ENCODE measurements at places on chromosomes 16 and 17.

GRCh38 chr17:37117373-37118142 is 168.8 kb downstream of the AATF start:
- no peak for DNase-seq

DNA sequence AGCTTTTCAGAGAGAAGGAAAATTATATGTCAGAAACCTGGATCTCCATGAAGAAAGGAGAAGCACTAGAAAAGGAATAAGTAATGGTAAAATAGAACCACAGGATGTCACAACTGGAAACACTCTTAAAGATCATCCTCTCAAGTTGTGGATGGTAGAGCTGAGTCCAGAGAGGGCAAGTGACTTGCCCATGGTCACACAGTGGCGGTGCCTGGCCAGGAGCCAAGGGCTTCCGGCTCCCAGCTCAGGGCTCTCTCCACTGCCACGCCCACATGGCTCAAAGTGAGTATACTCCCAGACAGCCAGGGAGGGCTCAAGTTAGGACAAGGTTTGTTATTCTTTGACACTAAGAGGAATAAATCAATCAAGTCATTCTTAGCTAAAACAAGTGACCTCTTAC is 159.8 kb downstream of the COPRS start:
- DNase-seq, result no peak

DNA sequence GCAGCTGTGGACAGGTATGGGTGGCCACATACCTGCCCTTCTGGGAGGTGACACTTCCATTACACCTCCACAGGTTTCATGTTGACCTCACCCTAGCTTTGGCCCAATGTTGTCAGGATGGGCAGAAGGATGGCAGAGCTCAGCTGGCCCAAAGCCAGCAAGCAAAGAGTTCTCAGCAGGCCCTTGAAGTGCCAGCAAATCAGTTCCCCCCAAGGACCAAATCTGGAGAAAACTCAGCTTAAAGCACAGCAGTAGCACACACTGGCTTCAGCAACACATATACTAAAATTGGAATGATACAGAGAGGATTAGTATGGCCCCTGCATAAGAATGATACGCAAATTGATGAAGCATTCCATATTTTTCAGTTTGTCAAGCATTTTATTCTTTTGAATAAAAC is 13.4 kb downstream of the ARL4D start:
- DNase-seq, result no peak

- no peak for DNase-seq
These were observed 1.1 kb downstream of the PGAP6 start for GRCh38 chr16:380762-381011.

GRCh38 chr16:90044111-90044551 is 24.9 kb upstream of the DBNDD1 start:
- no peak for DNase-seq

DNA sequence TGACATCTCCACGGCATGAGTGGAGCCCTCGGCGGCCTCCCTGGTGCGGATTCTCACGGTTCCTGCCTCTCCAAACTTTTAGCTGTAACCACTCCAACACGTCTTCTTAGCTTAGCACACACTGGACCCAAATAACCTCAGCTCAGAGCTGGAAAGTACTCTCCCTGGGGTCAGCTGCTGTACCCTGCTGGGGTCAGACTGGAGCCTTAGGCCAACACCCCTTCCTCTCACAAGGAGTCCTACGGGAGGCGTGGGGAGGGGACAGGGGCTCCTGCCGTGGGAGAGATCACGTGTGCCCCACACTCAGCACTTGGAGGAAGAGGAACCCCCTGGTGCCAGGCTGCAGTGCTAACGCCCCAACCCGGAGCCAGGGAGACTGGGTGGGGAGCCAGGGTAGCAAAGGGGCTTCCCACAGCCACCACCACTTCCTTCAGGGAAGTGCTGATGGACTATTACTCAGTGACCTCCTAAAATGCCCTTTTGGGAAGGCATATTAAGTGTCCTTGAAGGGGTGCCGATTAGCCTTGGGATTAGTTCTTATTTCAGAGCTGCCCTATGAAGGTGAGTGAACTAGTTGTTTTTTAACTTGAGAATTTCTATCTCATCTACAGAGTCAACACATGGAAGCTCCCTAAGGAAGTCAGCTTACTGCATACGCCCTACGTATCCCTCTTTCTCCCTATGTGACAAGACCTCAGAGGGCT is 124.0 kb downstream of the HIC1 start:
- DNase-seq, result no peak

DNA sequence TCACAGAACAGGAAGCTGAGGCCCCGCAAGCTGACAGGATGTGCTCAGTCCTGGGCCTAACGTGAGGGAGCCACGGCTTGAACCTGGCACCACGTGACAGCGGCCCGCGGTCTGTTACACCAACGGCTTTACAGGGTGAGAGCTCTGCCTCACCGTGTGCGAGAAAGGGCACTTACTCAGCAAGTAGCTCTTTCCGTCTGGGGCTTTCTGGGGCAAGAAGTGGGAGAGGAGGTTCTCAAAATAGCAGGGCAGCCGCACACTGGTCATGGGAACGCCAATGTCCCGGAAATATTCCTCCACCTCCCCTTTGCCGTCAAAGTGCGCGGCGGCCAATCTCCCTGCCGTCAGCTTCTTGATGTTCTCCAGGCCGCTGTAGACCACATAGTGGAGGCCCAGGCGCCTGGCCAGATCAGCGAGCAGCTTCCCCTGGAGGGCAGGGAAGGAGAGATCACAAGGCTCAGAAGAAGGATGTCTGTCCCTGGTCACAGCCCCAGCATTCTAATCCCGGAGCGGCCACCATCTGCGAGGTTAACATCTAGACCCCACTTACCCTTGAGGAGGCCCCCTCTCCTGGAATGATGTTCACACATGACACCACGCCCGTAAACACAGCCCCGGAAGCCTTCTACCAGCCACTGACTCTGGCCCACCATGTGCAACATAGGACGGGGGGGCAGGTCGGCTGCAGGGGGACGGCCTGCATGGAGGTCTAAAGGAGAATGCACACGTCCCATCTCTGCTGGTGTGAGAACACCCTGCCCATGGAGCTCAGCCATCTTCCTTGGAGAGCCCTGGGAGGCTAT is 8.2 kb downstream of the NMRAL1 start:
- DNase-seq, result no peak

DNA sequence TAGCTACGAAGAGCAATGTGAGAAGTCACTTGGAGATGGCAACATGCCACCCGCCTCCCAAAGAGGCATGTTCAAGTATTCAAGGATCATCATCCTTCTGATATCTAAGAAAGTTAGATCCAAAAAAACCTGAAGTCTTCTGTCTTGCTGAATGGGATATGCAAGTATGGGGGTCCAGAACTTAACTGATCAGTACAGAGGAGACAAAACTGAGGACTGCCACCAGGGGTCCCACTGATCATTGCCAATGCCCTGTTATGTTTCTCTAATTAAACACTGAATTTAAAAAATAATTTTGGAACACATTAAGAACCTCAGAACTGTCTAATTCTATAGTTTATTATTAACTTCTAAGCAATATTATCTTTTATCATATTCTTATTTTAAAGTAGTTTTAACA is 99.7 kb downstream of the CDH8 start:
- DNase-seq, result no peak

DNA sequence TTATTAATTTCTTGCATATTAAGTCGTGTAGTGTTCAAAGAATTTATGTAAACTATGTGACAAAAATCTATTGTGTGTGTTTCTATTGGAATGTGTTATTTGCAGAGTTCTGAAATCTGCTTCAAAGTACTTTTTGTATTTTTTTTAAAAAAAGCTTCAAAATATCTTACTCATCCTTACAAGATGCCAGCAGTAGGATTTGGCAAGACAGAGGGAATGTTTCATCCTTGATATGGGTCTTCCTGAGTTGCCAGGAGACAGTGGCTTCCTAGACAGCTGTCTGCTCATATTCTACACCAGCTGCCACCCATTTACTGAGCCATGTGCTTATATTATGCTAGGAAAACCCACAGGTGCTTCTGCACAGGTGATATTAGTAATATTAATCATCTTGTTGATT is 36.4 kb downstream of the EFCAB5 start:
- DNase-seq, result no peak

GRCh38 chr17:80243526-80244433 is 16.9 kb upstream of the RNF213 start:
- no peak for DNase-seq

DNA sequence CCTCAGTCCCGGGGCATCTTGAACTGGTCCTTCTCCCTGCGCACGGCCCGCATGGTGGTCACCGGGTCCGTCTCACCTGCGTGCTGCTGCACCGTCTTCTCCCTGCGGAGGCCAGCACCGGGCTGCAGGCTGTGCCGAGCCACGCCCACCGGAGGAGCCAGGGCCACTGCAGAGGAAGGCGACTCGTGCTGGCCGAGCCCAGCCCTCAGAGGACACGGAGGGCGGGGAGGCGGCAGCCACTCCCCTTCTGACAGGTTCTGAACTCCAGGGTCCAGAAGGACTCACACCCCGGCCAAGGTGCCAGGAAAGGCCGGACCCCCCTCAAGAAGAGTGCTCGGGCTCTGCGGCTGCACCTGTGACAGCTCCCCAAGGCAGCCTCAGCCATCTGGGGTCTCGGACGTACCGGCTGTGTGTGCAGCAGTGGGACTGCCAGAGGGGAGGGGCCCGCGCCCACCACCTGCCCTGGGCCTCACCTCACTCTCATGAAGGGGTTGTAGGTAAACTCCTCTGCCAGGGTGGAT is 15.8 kb upstream of the IGFALS start:
- no peak for DNase-seq

GRCh38 chr16:72850853-72851252 is 197.1 kb downstream of the ZFHX3 start:
- DNase-seq, result no peak

DNA sequence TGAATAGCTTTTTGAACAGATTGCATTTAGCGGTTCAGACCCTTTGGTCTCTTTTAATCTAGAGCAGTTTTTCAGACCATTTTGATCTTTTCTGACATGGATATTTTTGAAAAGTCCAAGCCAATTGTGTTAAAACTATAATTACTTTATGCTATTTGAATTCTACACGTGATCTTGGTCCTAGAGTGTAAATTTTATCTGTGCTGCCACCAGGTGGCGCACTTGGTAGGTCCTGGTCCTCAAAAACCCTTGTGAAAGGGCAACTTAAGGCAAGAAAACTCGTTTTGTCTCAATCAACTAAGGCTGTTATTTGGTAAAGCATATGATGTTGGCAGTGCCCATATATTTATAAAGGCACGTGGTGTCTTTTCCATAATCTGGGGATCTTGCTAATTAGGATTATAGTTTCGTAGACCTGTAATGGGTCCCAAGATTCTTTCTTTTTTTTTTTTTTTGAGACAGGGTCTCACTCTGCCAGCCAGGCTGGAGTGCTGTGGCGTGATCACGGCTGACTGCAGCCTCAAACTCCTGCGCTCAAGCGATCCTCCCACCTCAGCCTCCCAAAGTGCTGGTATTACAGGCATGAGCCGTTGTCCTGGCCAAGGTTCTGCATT is 43.9 kb upstream of the TEX2 start:
- peak; percentile 59 for DNase-seq

DNA sequence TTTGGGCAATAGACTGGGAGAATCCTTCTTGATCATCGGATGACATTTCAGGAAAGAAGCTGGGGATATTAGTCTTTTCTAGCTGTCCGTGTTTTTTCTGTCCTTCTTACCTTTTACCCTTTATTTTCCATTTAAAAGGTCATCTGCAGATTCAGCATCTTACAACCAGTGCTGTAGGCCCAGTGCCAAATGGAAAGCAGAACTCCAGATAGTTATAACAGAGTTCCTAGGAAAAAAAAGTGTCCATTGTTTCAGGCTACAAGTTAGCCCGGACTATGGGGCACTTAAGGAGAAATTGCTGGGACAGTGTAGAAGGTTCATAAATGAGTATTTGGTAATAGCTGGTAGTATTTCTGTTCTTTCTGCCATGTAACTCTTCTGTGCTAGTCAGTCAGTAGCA is 28.4 kb downstream of the LDHD start:
- DNase-seq, result no peak

DNA sequence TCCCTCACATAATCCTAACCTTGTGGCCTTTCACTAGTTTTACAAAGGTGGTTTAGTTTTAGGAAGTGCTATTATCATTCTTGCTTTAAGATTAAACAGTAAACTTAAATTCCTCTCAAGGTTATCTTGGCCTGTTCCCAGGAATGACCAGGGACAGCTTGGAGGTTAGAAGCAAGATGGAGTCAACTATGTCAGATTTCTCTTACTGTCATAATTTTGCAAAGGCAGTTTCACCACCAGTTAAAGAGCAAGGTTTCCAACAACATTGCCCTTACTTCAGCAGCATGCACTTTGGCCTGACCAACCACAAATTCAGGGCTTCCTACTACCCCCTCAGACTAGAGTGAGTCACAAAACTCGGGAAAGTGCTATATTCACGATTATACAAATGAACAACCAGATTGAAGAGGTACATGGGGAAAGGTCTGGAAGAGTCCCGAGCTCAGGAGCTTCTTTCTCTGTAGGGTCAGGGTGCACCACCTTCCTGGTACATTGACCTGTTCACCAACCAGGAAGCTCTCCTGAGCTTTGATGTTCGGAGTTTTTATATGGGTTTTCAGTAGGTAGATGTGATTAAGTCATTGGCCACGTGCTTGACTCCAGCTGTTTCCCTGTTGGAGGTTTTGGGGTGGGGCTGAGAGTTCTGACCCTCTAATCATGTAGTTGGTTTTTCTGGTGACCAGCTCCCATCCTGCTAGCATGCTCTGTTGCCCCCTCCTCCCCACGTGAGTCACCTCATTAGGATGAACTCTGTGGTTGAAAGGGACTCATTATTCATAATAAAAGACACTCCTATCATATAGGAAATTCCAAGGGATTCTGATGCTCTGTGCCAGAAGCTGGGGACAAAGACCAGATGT is 19.4 kb downstream of the RHOT1 start:
- peak; percentile 81 for DNase-seq

- no peak for DNase-seq
These were observed 13.8 kb downstream of the ZP2 start for GRCh38 chr16:21197621-21198020.

- peak; percentile 43 for DNase-seq
These were observed 9.4 kb downstream of the GJC1 start for GRCh38 chr17:44820631-44821212.

- DNase-seq, result no peak
These were observed 40.8 kb upstream of the BHLHA9 start for GRCh38 chr17:1229349-1229899.

GRCh38 chr16:12583237-12583897 is 220.3 kb downstream of the CPPED1 start:
- no peak for DNase-seq

DNA sequence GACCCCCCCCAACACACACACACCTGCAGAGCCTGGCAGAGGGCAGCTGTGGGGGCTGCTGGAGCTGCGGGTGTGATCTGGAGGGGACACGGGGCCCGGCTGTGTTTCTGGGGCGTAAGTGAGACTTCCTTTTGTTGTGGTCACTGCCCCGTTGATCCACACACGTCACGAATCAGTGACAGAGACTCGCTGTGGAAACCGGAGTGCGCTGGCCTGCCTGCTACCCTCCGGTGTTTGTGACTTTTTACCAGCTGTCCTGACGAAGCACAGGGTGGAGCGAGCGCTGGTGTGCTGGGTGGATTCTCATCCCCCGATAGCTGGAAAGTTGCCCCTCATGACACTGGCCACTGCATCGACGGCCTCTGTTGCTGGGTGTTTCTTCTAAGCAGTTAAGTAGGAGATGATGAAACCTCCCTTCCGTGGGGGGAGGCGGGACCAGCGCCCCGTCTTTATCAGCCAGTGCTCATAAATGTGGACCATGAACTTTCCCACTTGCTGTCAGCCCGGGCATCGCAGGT is 2.3 kb downstream of the METRNL start:
- no peak for DNase-seq

Measured in T1000 (cell line).